Calu3 (cell line): ENCODE measurements at places on chromosomes 1 and 21. TPM values are rescaled to one million over a fixed set of nuclear protein-coding genes. Genes with fewer than 3 reads are reported as not detected.

Gene HSD11B1
- 0.59 TPM in 1 of 2 replicates, not detected in the other for total RNA-seq

Gene SPSB1
- 4.9 and 5.8 TPM in 2 replicates for total RNA-seq

Gene KRTAP7-1
- not detected in 2 replicates for total RNA-seq

Gene LCE2C
- not detected in 2 replicates for total RNA-seq

Gene RAB25
- total RNA-seq = 182 and 189 TPM in 2 replicates

Gene RAP1GAP
- 23.8 and 26.8 TPM in 2 replicates for total RNA-seq

Gene RGS4
- 0.21 TPM in 1 of 2 replicates, not detected in the other for total RNA-seq
